ENCODE measurements at places on chromosomes 4 and X. TPM values are rescaled to one million over a fixed set of nuclear protein-coding genes. Genes with fewer than 3 reads are reported as not detected.

DNA sequence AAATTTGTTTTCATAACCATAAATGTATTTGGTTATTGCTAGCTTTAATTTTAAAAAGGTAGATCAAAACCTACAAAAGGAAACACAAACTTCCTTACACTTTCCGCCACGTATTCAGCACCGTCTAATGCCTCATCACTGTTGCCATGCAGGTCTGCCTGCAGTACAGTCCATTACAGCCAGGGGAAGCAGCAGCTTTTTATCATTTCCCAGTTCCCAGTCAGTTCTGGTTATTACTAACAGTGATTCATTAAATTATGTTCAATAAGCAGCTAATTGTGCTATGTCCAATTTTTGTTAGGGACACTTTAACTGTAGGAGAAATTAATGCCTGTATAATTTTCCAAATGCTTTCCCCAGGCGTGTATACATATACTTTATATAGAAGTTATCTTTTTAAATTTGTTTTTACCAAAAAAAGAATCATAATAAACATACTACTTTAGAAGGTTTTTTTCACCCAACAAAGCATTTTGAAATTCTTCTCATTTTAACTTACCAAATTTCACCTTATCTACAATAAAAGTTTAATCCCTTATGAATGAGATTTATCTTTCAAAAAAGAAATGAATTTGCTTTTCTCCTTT lies 93.3 kb downstream of the ANXA3 start:
- DNase-seq = peak; percentile 79

GRCh38 chrX:40474205-40474626 lies 106.6 kb upstream of the ATP6AP2 start:
- DNase-seq = no peak

- peak; percentile 20 for DNase-seq
Observed at GRCh38 chrX:276581-277201, 4.5 kb upstream of the PLCXD1 start.

DKC1 gene
- total RNA-seq = 40.7 TPM

DNA sequence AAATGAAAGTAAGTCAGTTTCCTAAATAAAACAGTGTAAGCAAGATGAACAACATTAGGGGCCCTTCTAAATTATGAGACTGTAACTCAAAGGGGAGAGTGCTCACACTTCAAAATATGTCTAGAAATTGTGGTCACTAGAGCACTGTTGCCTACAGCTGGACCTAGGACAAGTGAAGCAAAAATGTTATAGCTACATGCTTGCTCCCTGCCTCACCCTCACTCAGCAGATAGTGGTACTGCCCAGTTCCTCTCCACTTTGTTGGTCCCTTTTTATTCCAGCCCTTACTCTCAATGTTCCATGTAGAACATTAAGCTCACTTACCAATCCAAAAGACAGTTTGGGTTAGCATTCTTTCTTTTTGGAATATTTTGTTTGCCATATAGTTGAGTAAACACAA lies 147.3 kb downstream of the GRIA3 start:
- DNase-seq = no peak

- DNase-seq = no peak
Observed at GRCh38 chr4:12697970-12698369, 786.2 kb downstream of the RAB28 start.

MAGIX gene
- 4.8 TPM for total RNA-seq

DNA sequence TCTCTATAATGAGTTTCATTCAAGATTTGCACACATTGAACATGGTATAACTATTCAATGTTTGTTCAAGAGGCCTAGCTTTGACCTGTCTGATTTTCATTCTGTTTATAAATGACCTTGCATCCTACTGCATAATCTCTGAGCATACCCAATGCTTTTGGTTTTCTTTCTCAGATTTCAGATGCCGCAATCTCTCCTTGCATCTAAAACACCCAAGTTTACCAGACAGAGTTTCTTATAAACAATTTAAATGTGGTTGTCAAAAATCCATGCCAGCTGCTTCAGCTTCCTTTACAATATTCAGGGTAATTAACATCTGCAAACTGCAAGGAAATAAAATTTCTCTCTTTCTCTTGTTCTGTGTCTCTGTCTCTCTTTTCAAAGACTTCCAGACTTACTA lies 123.0 kb upstream of the PCDH18 start:
- no peak for DNase-seq

- no peak for DNase-seq
Observed at GRCh38 chr4:158826882-158827281, 58.1 kb downstream of the FNIP2 start.

DNA sequence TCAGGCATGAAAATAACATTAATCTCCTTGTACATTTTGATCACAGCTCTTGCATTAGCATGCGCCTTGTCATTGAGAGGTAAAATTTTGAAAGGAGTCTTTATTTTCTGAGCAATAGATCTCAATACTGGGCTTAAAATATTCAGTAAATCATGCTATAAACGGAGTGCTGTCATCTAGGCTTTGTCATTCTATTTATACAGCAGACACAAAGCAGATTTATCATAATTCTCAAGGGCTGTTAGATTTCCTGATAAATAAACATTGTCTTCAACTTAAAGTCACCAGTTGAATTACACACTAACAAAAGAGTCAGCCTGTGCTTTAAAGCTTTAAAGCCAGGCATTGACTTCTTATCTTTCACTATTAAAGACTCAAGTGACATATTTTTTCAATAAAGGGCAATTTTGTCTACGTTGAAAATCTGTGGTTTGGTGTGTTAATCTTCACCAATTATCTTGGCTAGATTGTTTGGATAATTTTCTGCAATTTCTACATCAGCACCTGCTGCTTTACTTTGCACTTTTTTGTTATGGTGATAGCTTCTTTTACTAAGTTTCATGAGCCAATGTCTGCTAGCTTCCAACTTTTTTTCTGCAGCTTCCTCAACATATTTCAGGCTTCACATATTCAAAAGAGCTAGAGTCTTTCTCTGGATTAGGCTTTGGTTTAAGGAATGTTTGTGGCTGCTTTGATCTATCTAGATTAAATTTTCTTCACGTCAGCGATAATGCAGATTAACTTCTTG lies 27.9 kb upstream of the UGT2B4 start:
- DNase-seq = no peak

DNA sequence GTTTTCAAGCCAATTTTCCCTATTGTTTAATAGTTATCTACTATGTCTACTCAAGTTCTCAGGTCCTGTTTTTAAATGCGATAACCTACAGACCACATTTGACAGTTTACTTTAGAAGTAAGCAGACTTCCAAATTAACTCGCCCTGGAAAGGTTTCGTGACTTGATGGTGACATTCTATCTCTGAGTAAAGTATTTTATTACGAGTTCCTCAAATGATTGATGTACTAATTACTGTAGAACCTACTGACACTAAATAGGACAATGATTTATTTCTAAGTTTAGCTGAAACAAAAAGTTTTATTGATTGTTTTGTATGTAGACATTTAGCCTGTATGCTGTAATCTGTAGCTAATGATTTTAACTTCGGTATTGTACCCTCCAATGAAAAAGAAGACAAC lies 1.9 kb upstream of the PPBP start:
- no peak for DNase-seq

- peak; percentile 7 for DNase-seq
Observed at GRCh38 chrX:139691493-139691842, 16.5 kb downstream of the MCF2 start.

JAKMIP1 gene
- not detected for total RNA-seq

DDX53 gene
- total RNA-seq = not detected

OCRL gene
- 7.1 TPM for total RNA-seq

DNA sequence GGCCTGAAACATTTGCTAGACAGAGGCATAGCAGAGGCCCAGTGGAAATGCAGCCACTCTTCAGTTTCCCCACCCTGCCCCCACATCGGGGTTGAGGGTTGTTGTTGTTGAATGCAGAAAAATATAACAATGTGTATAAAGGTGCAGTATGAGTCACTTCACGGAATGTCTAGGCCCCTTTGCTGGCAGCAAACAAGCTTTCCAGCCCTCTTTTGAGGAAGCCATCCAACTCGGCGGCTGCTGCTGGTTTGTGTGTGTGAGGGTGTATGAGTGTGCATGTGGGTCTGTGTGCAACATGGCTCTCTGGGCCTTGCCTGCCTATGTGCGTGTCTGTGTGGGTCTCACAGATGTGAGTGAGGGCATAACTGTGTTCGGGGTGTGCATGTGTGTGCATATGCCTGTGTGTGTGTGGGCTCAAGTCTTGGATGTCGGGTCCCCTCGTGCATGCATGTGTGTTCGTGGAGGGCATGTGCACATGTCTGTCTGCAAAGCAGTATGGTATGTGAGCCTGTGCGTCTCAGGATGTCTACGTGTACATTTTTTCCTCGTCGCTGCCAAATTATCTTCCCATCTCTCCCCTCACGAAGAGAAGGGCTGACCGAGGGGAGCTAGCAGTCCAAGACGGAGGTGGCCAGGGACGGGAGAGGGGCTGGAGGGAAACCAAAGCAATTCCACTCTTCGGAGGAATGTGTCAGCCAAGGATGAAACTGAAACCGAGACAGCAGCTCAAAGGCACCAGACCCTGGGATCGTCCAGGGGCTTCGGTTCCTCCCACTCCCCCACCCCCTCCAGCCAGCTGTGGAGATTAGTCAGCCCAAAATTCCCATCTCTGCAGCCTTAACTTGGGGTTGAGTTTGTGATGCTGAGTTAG lies 8.4 kb upstream of the ELF4 start:
- peak; percentile 40 for DNase-seq

- DNase-seq = no peak
Observed at GRCh38 chrX:96244955-96245354, 439.7 kb upstream of the DIAPH2 start.

GRCh38 chrX:41946235-41946634 lies 22.9 kb upstream of the CASK start:
- DNase-seq = no peak

DNA sequence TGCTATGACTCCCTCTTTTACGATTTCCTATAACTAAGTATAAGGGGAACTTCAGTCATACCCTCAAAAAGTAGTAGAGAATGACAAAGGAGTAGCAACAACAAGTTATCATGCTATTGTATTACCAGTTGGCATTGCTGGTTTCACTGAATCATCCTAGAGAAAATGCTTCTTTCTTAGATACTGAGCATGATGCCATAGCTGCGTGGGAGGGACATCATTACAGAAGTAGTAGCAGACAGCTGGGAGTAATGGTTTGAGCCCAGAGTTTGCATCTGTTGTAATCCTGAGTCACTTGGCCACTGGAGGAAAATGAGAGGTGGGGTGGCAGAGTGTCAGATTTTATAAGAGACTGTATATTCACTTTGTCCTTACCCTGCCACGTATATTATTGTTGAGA lies 38.6 kb downstream of the MTMR1 start:
- DNase-seq = peak; percentile 92

DNA sequence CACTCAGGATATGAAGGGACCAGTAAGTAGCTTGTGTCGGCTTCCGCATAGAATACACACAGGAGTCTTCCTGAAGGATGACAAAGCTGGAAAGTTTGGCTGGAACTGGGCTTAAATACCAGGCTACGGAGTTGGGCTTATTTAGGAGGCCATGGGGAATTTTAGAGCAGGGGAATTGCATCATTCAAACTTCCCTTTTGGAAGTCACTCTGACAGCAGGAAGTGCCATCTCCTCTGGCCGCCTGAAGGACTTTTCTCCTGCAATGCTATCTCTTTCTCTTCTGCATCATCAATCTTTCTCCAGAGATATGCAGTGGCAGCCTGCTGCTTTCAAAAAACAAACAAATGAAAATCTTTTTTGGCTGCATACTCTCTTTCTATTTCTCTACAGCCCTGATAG lies 48.4 kb upstream of the PAK3 start:
- DNase-seq = no peak

GRCh38 chrX:40434947-40435346 lies 145.8 kb upstream of the ATP6AP2 start:
- DNase-seq = no peak

- DNase-seq = no peak
Observed at GRCh38 chr4:187364851-187365250, 630.7 kb upstream of the ZFP42 start.

Data from myocyte (in vitro differentiated cells).